BJ (cell line): ENCODE measurements at places on chromosomes 6 and 20. TPM values are rescaled to one million over a fixed set of nuclear protein-coding genes. Genes with fewer than 3 reads are reported as not detected.

The GPSM3 gene
- polyA plus RNA-seq, result 9.8 and 13.3 TPM in 2 replicates

The BCKDHB gene
- polyA plus RNA-seq, result 8.0 and 14.0 TPM in 2 replicates

The FAM83C gene
- not detected in 2 replicates for polyA plus RNA-seq

The SYNGAP1 gene
- 4.2 and 5.7 TPM in 2 replicates for polyA plus RNA-seq

The MYB gene
- polyA plus RNA-seq, result 0.06 and 0.11 TPM in 2 replicates

The NPEPL1 gene
- 5.7 and 8.2 TPM in 2 replicates for polyA plus RNA-seq

The WFDC10B gene
- polyA plus RNA-seq, result not detected in 2 replicates

DNA sequence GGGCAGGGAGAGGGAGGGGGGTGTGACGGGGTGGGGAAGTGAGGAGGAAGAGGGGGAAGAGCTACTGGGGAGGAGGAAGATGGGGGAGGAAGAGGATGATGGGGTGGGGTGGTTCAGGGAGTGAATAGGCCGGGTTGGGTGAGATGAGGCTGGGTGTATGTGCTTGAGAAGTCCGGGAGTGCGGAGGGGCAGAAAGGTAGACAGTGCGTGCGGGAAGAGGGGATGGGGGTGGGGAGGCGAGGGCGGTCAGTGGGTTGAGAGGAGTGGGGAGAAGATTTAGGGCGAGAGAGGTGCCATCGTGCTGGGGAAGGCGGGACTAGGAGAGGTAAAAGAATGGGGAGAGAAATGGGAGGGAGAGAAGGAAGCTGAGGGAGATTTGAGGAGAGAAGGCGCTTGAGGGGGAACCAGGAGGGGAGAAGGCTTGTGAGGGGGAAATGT lies 30.9 kb upstream of the NOTCH4 start:
- no peak for DNase-seq

GRCh38 chr20:25050501-25051350 lies 7.2 kb downstream of the ACSS1 start:
- DNase-seq, result no peak

GRCh38 chr6:126605089-126605488 lies 265.2 kb downstream of the CENPW start:
- no peak for DNase-seq

DNA sequence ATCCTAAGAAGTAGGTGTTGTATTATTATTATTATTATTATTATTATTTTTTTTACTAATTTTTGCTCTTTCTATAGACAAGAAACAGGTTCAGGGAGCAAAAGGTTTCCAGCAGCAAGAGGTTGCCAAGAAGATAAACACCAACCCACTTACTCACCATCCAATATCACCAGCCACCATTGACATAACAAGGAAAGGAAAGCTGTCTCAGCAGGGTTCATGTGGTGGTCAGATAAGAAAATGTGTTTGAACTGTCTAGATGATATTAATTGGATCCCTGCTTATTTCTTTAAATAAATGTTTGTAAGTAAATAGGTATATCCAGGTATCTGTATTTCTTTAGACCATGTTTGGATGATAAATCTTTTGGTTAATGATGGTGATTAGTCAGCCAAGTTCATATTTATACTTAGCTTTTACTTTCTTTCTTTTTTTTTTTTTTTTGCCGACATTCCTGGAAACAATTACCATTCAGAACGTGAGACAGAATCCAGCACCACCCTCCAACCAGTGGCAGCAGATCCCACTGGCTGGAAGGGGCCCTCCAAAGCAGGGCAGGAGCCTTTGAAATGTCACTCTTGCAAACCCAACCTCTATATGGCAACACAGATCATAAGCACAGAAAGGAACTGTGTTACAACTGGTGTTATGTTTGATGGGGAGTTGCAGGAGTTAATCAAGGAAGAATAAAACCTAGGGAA lies 139.2 kb upstream of the ECI2 start:
- no peak for DNase-seq

DNA sequence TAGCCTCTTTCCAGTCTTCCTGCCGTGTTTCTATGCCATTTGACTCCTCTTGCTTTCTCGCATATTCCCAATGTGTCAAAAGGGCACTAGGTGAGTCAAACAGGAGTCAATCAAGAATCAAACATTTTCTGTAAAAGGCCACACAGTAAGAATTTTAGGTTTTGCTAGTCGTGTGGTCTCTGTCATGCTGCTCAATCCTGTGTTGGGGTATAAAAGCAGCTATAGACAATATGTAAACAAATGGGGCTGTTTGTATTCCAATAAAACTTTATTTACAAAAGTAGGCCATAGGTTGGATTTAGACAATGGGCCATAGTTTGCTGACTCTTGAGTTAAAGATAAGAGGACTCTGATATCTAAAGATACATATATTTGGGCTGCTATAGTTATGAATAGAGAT lies 235.4 kb upstream of the BTBD3 start:
- DNase-seq, result no peak

GRCh38 chr6:64987066-64987465 lies 720.0 kb downstream of the EYS start:
- DNase-seq, result no peak

DNA sequence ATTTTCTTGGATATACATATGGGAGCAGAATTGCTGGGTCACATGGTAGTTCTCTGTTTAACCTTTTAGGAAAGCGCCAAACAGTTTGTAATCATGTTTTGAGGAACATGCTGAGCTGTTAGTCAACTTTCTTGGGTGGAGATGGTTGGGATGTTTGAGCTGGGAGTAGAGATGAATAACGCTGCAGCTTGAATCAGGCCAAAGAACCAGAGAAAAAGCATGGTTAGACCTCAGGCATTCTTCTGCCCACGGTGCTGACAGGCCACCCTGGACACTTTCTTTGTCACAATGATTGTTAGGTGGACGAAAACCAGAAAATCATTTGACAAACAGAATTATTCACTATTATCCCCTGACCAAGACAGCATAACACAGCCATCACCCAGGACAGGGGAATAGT lies 66.8 kb downstream of the PRDM1 start:
- DNase-seq, result no peak

GRCh38 chr6:56580271-56580670 lies 62.4 kb downstream of the DST start:
- DNase-seq, result no peak
